ENCODE measurements at places on chromosomes 12 and 14. TPM values are rescaled to one million over a fixed set of nuclear protein-coding genes. Genes with fewer than 3 reads are reported as not detected.

The WNT5B gene
- 0.65 TPM for total RNA-seq

The CCDC85C gene
- 22.5 TPM for total RNA-seq

GRCh38 chr14:77601846-77602619 is 14.4 kb downstream of the SPTLC2 start:
- no peak for DNase-seq

DNA sequence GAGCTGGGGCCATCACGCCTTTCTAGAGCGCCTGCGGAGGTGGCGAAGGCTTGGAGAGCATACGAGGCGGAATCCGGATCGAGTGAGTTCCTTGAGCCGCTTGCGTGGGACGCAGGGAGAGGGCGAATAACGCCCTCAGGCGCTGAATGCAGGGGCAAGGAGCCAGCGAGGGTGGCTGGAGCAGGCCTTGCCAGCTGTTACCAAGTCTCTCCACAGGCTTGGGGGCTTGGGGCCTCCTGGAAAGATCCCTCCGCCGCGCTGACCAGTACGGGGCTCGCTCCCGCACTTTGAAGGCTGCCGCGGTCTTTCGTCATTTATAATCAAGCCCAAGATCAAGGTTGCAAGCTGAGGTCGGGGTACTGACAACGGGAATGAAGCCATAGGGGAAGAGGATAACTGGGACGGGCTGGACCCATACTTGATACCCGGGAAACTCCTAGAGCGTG is 1.2 kb downstream of the FLRT2 start:
- DNase-seq: peak; percentile 38

DNA sequence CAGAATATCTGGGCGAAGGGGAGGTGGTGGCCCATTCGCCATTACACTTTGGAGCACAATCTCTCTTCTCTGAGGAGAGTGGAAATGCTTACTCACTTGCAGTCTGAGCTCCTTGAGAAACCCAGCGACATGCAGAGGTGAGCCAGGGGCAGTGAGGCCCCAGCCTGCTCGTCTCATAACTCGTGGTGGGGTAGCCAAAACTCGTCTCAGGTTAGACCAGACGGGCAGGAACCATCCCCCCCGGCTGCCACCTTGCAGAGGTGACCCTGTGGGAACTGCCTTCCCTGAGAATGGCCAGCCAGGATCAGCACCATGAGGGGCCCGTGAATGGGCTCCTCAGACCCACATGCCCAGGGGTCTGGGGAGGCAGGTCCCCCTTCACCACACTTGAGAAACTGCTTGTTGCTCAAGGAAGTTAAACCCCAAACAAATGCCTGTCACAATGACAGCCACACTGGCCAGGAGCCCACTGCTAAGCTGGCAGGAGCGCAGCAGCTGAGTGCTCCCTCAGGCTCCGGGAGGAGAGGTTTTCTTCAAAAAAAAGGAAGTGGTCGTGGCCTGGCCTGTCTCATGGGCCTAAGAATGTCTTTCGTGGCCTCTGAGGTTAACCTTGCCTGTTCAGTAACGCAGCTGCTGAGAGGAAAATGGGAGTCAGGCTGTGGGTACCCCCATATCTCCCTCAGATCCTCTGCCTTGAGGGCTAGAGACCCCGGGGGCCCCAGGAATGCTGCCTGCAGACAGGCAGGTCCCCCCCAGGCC is 9.2 kb upstream of the ALDH2 start:
- peak; percentile 42 for DNase-seq

DNA sequence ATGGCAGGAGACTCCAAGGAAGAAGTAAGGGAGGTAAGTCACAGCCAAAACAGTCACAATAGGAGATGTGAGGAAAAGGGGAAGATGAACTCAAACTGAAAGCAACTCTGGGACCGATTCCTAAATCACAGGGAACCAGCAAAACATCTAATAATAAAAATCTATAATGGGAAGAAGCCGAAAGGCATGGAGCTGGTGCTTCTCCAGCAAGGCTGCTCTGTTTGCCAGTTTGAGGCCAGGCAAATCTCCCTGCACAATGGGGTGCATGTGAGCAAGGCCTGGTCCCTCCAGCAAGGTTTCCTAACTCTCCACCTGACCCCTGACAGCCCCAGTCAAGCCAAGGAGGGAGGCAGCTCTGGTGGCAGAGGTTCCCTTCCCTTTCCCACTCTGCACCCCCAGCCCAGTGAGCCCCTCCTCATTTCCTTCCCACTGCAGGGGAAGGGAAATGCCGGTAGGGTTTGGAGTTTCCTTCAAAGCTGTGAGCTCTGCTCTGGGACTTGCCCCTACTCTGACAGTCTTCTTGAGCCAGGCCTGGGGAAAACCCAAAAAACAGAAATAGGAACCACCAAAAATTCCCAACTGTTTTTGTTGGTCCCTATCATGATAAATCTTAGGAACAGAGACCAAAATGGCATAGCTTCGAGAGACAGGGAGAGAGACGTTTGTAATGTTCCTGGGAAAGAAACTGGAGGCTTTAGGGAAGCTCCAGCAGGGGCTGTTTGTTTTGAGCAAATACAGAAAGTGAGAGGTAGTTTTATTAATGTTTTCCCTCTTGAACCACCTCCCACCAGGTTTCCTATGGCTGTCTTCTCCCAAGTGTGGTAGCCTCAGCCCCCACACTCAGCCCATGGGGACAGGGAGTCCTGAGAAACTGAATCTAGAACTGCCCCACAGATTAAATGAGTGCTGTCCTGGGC is 34.6 kb downstream of the FMNL3 start:
- DNase-seq: no peak

DNA sequence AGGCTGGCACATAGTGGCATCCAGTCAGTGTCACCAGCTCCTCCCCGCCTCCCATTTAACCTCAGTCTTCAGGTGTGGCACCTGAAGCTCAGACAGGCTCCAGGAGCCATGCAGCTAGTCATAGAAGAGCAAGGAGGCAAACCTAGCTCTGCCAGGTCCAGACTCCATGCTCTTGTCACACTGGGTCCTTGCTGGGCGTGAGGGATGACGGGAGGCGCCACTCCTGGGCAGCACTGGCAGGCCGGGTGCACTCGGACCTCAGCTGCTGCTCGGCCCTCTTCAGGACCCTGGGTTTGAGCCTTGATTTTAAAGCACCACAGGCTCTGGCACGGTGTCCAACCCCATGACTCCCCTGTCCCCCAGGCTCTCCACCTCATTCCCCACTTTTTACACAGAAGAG is 24.1 kb downstream of the ITPK1 start:
- DNase-seq: no peak

GRCh38 chr12:65279369-65280112 is 1.1 kb downstream of the MSRB3 start:
- DNase-seq: no peak

DNA sequence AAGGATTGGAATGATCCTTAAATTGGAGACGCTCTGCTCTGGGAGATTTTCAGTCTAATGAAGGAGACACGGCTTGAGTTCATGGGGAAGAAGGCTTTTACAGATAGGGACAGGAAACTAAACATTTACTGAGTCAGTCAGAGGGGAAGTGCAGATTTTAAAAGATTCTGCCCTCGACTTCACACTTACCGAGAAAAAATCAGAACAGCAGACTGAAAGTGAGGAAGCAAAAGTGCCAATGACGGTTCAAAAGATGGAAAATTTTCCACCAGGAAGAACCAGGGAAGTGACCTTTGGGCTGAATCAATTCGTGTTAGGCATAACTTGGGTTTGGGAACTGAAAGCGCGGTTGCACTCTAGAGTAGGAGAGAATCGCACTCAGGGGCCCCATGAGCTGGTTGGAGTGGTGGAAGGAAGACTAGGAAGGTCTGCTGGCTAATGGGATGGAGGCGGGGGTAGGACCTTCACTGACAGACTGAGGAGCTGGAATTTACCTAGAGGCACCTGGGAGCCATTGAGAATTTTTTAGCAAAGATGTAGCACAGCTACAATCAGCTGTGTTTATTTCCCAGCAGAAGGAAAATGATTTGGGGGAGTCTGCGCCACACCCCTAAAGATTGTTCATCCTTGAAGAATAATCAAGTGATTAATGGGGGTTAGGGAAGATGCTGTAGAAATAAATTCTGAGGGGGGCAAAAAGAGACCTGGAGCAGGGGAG is 1.2 kb downstream of the KCNK13 start:
- DNase-seq: no peak

GRCh38 chr12:22105542-22105941 is 59.5 kb downstream of the CMAS start:
- no peak for DNase-seq

GRCh38 chr14:38143659-38144505 is 63.8 kb upstream of the SSTR1 start:
- no peak for DNase-seq

- peak; percentile 91 for DNase-seq
Observed at GRCh38 chr12:67482751-67483661, 165.5 kb upstream of the DYRK2 start.

- DNase-seq: peak; percentile 76
Observed at GRCh38 chr12:25959071-25959961, 834 bp downstream of the RASSF8 start.
